ENCODE measurements at places on chromosomes 7 and 10.
A peak's percentile ranks its signal among the peaks of the same experiment; 100 is the strongest.

GRCh38 chr10:25493122-25493893 lies 318.5 kb downstream of the GPR158 start:
- no peak for DNase-seq

DNA sequence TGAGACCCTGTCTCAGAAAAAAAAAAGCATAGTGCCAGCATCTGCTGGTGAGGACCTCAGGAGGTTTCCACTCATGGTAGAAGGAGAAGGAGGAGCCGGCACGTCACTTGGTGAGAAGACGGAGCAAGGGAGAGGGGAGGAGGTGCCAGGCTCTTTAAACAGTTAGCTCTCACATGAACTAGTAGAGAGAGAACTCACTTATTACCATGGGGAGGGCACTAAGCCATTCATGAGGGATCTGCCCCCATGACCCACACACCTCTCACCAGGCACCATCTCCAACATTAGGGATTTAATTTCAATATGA lies 62.9 kb upstream of the VKORC1L1 start:
- no peak for DNase-seq

DNA sequence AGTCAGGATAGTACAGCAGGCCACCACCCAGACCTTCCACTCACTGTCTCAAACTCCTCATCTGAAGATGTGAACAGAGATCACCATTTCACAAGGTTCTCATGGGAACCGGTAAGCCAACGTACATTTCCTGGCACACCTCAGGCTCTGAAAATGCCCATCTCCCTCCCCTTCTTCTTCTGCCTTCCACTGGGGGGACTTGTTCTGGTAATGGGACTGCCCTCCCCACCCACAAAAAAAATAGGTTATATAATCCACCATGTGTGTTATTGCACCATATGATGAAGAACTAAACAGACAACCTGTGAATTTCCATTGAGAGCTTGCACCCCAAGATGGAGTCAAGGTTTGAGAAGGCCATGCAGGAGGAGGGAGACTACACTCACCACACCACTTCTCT lies 42.1 kb upstream of the IKZF1 start:
- no peak for DNase-seq

GRCh38 chr7:127667759-127668530 lies 16.0 kb downstream of the SND1 start:
- no peak for DNase-seq

DNA sequence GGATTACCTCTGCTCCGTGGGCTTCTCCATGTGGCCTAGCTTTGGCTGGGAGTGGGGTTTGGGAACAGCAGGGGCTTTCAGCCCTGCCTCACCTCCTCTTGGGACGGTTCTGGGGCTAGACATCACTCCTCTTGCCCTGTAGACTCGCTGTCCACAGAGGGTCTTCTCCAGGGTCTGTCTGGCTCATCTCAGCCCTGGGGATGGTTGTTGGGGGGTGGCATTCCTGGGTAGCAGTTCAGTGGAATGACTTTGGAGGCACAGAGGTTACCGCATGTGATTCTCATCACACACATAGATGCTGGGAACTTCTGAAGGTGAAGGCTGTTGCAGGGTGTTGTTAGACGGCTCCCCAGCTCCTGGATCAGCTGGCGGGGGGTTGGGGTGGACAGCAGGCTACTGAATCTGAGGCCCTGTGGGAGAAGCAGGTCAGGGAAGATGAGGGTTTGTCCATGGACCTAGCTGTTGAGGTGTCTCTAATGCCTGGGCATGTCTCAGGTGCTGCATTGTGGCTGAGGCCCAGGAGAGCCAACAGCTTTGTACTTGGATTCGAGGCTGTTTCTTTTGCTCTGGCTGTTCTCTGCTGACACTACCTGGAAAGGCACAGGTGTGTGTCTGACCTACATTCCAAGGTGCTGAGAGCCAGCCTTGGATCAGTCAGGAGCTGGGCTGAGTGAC lies 23.8 kb downstream of the RAMP3 start:
- DNase-seq: peak; percentile 26

DNA sequence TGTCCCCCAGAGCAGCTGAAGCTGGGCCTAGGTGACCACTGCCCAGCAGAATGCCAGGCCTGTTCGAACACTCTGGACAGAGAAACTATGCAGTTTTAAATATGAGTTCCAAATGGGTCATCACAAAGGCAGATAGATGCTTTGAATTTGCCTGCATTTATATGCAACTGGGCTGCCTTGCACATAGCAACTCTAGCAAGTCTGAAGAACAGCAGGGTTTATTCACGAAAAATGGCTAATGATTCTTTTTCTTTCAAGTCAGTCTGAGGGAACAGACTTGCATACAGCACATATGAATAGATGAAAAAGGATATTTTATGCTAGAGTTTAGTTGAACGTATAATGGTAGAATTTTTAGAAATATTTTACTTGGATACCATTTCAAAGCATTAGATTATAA lies 68.5 kb downstream of the SLC35B4 start:
- no peak for DNase-seq

DNA sequence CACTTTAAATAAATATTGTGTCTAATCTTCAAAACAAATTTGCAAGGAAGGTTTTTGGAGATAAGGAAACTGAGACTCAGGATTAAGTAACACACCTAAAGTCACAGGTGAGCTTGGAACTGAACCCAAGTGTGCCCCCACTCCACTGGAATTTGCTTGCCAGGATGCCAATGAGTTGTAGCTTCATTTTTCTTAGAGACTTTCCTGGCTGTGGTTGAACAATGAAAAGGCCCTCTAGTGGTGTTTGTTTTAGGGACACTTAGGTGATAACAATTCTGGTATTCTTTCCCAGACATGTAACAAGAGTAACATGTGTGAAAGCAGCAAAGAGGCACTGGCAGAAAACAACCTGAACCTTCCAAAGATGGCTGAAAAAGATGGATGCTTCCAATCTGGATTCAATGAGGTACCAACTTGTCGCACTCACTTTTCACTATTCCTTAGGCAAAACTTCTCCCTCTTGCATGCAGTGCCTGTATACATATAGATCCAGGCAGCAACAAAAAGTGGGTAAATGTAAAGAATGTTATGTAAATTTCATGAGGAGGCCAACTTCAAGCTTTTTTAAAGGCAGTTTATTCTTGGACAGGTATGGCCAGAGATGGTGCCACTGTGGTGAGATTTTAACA lies 1.5 kb downstream of the IL6 start:
- DNase-seq: no peak

- no peak for DNase-seq
Observed at GRCh38 chr10:128040096-128040495, 86.1 kb downstream of the MKI67 start.

- no peak for DNase-seq
Observed at GRCh38 chr7:83684928-83685327, 36.0 kb upstream of the SEMA3E start.

GRCh38 chr10:22491480-22491879 lies 146.2 kb downstream of the SPAG6 start:
- no peak for DNase-seq

DNA sequence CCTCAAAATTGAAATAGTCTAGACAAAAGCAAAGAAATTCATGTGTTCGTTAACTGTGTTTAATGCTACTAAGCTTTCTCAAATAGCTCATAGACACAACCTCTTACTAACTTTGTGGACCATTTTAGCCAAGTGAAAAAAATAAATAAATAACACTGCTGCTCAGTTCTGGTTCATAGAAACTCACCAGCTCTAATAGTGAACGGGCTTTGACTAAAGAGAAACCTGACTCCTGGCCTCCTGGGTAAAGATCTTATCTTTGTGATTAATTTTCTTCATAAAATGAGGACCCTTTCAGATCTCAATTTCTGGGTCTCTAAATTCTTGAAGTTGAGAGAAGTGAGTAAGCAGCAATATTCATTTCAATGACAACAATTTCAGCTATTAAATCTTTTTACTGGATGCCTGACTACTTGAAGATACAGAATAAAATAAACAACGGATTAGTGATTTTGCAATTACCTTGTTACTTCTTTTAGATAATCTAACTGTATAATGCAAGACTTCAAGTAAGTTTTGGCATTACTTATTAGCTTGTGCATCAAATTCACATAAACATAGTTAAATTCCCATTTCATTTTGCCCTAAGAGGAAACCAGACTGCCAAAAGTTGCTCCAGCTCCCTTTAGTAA lies 3.1 kb downstream of the CADPS2 start:
- no peak for DNase-seq

DNA sequence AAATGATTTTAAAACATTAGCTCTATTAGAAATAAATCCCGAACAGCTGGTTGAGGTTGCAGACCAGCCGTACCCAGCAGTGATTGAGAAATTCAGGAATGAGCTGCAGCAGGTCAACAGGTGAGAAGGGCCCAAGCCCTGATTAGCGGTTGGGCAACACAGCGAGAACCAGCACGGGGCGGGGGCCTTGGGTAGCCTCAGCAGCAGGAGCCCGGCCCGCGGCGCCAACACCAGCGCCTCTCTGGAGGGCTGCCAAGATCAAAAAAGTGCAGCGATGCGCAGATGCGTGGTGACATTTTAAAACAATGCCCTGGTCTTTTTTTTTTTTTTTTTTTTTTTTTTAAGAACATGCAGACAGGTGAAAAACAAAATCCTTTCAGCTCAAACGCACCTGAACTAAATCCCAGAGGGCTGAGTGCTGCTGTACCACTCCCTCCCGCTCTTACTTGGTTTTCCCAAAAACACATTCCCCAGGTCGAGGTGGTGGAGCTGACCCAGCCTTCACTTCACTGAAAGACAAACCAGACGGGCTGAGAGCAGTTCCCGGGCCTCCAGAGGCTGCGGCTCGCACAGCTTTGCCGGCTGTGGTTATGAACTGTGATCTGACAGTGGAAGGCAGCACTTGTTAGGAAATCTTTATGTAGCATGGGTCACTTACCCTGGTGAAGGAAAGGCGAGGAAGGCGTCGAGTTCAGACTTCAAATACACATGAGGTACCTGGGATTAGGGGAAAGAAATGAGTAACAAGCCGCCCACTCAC lies 579.4 kb downstream of the SDK1 start:
- DNase-seq: no peak

DNA sequence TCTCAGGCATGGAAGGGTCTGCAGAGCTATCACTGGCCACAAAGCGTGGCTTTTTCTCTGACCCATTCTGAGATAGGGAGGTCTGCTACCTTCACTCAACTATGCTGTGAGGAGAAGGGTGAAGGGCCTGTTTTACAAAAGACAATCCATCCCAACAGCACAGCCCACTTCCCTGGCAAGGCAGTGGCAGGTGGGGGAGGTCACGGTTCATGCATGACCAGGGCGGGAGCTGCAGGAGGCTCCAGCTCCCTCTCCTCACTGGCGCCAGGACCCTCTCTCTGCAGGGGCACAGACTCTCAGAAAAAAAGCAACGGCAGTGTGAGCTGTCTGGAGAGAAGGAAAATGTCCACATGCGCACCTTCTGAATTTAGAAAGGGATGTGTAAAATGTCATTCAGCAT lies 28.5 kb downstream of the GRB10 start:
- DNase-seq: no peak

DNA sequence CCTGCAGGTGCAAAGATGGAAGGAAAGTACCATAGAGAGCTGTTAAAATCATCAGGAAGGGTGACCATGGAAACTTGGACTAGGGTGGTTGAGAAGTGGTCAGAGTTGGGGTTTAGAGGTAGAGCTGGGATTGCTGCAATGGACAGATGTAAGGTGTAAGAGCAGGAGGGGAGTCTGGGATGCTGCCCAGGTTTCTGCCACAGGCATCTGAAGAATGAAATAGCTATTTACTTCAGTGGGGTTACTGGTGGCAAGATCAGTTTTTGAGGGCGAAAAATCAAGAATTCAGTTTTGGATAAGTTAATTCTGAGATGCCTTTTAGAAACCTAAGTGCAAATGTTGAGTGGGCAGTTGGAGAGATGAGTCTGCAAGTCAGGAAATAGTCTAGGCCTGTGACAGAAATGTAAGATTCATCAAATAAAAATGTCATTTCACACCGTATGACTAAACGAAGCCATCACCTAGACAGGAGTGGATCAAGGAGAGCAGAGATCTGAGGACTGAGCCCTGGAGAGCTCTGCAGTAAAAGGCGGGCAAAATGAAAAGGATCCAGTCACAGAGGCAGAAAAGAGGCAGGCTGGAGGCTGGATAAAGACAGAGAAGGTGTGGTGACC lies 22.7 kb upstream of the TOMM7 start:
- DNase-seq: no peak

- DNase-seq: no peak
Observed at GRCh38 chr7:122676466-122676865, 22.5 kb downstream of the RNF133 start.

DNA sequence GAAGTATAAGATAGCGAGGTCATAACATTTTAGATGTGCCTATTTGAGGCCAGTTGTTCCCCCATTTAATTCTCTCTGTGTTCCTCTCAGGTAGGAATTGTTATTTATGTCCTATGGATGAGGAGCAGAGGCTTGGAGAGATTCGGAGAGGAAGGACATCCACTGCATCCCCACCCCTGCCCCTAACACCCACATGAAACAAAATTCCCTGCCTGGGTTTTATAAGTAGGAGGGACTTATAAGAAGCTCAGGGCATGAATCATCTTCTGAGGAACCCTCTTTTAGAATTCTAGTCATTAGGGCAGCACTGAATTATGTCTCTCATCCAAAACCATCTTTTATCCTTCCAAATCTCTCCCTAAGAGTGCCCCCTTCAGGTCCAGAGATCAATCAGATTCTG lies 5.0 kb downstream of the CHAT start:
- no peak for DNase-seq

DNA sequence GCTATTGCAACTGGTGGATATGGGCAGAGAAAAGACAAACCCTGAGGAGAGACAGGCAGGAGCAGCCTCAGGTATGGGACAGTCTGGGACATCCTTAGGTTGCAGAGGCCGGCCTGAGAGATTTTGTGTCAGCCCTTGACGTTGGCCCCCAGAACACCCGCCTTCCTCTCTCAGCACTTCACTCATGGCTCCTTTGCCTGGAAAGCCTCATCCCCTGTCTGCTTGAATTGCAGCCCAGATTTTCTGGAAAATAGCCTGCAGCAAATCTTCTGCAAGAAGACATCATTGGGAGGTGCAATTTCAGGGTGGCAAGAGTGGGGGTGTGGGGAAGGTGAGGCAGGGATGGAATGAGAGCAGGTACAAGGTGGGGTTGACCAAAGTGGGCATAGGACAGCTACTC lies 2.2 kb upstream of the FRMD4A start:
- no peak for DNase-seq

DNA sequence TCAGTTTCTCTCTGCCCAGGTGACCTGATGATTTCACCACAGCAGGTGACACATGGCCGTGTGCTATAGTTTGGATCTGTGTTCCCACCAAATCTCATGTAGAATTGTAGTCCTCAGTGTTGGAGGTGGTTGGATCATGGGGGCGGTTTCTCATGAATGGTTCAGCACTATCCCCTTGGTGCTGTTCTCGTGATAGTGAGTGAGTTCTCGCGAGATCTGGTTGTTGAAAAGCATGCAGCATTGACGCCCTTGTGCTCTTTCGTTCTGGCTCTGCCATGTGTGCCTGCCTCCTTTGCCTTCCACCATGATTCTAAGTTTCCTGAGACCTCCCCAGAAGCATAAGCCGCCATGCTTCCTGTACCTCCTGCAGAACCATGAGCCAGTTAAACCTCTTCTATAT lies 85.2 kb upstream of the C1QL3 start:
- DNase-seq: no peak

GRCh38 chr7:64802699-64803098 lies 8.5 kb downstream of the ZNF138 start:
- no peak for DNase-seq

GRCh38 chr10:75108684-75109458 lies 2.6 kb upstream of the SAMD8 start:
- no peak for DNase-seq

Measured in left forelimb (tissue), 1 donor.